ENCODE measurements at places on chromosomes 11 and 22.

- no peak for DNase-seq
Observed at GRCh38 chr22:33456511-33456910, 398.3 kb upstream of the SYN3 start.

GRCh38 chr11:128892866-128893565, 1.9 kb downstream of the KCNJ5 start:
- DNase-seq, result no peak

- no peak for DNase-seq
Observed at GRCh38 chr11:36219996-36220395, 69.2 kb downstream of the COMMD9 start.

GRCh38 chr11:66556086-66556485, 9.4 kb downstream of the ACTN3 start:
- DNase-seq, result no peak

- DNase-seq, result no peak
Observed at GRCh38 chr11:1870326-1870696, 17.4 kb downstream of the LSP1 start.

- DNase-seq, result no peak
Observed at GRCh38 chr22:35911877-35912276, 116.7 kb downstream of the RBFOX2 start.

GRCh38 chr22:49564054-49564453, 263.6 kb downstream of the BRD1 start:
- no peak for DNase-seq

- no peak for DNase-seq
Observed at GRCh38 chr11:69923641-69924307, 104.6 kb upstream of the FGF3 start.

- DNase-seq, result no peak
Observed at GRCh38 chr11:58807343-58807742, 37.2 kb downstream of the GLYATL2 start.
